Hematopoietic multipotent progenitor cell treated with erythropoietin and hydrocortisone succinate and interleukin-3 and kit ligand, for 8 days (in vitro differentiated cells): ENCODE measurements at places on chromosomes 7 and 10.

- no peak for DNase-seq
Measured at GRCh38 chr10:77321838-77322237, 315.8 kb downstream of the KCNMA1 start.

DNA sequence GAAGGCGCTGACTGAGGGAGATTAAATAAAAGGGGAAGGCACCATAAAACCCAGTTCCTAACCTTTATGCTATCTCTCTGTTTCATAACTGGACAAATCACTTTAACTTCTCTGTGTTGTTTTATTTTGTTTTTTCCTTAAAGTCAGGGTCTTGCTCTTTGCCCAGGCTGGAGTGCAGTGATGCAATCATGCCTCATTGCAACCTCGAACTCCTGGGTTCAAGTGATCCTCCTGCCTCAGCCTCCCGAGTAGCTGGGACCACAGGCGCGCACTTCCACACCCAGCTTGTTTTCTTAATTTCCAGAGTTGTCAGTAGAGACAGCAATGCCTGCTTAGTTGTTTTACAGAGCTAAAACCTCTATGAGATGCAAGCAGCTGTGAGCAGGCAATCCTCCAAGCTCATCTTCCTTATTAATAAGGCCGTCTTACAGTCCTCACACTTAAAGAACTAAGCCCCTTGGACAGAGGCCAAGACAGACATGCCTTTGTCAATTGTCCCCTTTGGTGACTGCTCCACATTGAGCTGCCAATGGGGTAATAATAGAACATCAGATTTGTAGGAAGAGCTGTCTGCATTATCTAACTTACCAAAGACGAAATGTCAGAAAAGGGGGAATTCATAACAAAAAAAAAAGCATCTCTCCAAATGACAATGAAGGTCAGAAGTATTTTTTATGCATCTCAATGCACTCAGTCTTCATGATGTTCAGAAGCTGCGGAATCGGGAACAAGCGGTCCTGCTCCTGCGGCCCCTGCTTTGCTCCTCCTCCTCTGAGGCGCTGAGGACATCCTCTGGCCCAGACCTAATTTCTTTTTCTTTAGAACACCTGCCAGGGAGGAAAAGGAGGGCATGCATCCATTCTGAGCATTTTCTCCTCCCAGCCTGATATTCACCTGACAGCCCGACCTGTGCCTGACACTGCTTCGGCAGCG is 62.7 kb upstream of the RNF32 start:
- no peak for DNase-seq

GRCh38 chr7:50953303-50953702 is 170.6 kb upstream of the GRB10 start:
- no peak for DNase-seq

DNA sequence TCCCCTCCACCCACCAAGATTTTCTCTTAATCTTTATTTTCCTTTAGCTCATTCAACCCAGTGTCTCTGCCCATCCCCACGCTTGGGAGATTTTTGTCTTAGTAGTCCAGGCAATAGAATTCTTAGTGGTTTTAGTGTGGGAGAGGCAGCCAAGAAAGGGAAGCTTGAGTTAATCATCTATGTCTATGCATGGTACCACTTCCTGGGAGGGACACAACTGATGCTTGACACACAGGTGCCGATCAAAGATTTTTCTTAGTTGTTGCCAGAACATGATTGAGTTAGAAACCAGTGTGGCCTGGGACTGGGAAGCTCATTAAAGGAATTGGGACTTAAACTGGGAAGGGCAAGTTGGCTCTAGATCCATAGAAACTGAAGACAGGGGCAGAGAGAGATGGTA is 3.1 kb downstream of the STRA8 start:
- no peak for DNase-seq

DNA sequence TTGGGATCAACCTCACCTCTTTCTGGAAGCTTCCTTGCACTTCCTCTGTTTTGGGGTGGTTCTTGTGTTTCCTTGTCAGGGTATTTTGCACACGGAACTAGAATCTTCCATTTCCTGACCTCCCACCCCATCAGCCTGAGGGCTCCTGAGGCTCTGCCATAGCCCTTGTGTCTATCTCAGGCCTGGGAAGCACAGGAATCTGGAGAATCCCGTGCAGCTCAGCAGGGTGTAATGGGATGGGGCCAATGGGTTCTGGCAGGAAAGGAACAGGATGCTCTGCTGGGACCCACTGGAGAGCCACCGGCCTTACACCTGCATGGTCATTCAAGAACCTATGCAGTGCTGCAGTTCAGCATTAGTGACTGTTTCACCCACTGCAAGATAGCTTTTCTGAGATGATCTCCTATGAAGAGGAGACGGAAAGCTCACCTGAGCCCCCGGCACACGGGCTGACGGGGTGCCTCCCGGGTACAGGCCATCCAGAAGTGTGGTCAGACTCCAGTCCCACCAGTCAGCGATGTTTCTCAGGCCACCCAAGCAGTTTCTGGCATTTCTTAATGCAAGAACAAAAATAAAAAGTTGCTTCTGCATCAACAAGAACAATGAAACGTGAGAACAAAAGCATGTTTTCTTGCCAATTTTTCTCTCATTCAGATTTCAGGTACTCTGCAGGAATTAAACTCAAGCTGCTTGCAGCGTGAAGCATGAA is 133.2 kb downstream of the PKD1L1 start:
- DNase-seq, result no peak

GRCh38 chr7:73521636-73522104 is 423 bp downstream of the BAZ1B start:
- no peak for DNase-seq

DNA sequence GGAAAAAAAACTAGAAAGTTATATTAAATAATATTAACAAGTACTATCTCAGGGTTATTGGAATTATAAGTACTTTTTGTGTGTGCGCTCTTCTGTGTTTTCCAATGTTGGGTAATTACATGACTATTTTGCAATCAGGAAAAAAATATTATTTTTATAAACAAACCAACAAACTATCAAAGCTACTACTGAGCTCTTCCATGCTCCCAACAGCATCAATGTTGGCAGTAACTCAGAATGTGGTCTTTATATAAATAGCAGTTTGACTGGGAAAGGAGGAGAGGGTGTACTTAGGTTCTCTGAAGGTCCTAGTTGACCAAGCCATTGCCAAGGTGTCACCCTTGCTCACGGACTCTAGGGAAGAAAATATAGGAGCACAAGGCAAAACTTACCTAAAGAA is 15.0 kb downstream of the MTERF1 start:
- no peak for DNase-seq

DNA sequence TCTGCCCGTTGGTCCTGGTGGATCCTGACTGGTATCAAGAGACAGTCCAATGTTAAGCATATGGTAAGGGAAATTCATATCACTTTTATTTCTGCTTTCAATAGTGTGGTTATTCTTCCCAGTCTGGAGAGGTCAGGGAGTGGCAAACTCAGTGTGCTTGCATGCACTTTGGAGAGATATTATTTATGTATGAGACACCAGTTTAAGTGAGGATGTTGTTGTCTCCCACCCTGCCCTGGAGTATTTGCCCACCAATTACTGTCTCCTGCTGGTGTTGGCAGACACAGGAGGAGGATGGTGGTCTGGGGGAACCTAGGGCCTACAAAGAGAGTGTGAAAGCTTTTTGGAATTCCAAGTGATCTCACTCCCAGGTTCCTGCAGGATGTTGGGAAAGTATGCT is 59.7 kb downstream of the OR13A1 start:
- no peak for DNase-seq

DNA sequence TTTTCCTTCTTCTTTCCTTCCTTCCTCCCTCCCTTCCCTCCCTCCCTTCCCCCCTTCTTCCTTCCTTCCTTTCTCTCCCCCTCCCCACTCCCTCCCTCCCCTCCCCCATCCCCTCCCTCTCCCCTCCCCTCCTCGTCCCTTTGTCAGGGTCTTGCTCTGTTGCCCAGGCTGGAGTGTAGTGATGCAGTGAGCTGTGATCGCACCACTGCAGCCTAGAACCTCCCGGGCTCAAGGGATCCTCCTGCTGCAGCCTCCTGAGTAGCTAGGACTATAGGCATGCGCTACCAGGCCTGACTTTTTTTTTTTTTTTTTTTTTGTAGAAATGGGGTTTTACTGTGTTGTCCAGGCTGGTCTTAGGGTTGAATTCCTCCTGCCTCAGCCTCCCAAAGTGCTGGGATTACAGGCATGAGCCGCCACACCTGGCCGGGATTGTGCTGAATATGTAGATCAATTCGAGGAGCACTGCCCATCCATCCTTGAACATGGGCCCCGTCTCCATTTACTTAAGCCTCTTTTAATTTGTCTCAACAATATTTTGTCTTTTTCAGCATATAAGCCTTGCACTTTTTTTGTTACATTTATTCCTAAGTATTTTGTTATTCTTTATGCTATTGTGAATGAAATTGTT is 23.4 kb downstream of the GRIFIN start:
- no peak for DNase-seq

GRCh38 chr7:39408906-39409305 is 157.3 kb upstream of the YAE1 start:
- DNase-seq, result no peak

GRCh38 chr7:53656881-53657280 is 621.4 kb downstream of the POM121L12 start:
- DNase-seq, result no peak

DNA sequence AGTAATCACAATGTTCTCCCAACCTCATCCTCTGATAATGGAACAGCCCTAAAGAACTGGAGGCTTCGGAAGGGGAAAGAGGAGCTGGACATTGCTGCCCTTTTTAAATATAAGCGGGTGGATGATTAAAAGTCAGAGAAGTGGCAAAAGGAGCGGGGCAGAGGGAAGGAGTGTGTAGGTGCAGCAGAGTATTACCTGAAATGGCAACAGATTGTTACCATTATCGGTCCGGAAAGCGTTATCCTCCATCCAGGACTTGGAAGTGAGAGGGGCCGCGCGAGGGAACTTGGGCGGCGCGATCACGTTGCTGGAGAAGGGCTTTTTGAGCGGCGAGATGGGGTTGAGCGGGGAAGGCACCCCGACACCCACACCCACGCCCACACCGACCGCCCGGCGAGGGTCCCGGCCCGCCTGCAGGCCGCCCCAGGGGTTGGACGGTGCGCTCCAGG is 51.7 kb downstream of the CPEB3 start:
- DNase-seq, result no peak

- no peak for DNase-seq
Measured at GRCh38 chr10:131824371-131825149, 76.2 kb upstream of the PPP2R2D start.

DNA sequence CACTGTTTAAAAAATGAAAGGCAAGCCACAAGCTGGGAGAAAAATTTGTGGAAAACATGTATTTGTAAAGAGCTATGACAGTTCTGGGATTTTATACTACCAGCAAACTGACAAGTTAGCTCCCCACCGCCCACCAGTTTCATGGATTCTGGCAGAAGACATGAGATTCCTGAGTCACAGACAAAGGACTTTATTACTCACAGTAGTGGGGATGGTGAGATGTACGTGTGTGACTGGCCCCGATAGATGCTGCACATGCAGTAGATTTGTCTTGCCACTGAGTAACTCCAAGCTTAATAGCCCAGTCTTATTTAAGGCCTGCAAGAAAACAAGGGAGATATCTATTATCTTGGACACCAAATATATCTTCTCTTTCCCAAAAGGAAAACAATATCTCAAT is 281.7 kb downstream of the AHR start:
- no peak for DNase-seq

- DNase-seq, result no peak
Measured at GRCh38 chr10:5547681-5547930, 22.8 kb downstream of the CALML3 start.

GRCh38 chr7:88490161-88490560 is 183.5 kb upstream of the STEAP4 start:
- no peak for DNase-seq

DNA sequence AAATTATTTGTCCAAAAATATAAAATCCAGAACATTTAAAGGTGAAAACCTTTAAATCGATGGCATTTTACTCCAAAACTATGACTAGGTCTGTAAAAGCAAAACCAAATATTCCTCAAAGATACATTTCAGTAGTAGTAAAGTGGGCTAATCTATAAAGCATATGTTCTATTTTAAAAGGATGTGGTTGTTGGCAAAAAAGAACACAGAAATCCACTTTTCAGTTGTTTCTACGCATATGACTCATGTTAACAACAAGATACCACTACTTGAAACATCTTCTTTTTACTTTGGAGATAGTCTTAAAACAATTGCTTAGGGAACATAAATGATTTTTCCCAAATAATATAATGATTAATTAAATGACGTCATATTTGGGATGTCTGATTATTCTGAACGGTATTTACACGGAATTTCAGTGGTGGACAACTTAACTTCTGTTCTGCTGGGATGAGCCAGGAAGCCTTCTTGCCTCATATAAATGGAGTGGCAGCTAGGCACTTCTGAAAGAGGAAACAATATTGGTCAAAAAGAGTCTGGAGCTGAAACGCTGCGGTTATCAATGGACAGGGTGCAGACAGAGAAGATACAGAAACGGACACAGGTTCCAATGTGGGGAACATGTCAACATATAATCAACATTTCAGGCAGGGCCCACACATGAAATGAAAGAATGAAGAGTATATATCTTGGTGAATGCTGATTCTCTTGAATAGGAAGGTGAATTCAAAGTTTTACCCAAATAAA is 78.5 kb downstream of the ETV1 start:
- no peak for DNase-seq

DNA sequence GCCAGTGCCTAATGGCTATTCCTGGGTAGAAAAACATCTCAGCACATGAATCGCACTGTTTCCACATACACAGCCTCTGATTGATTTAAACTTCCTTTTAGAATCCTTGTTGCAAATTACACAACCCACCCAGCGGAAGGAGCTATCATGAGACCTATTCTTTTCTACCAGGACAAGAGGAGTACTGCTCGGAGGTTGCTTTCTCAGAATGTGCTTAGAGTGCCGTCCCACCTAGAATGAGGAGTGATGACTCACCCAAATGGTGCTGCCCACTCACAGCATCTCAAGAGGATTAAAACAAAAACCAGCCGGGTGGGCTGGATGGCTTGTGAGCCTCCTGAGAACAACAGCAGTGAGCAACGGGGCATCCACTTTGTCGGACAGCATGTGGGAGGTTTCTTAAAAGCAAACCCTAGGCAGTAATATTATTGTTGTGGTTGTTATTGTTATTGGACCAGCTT is 128.9 kb downstream of the DGKI start:
- no peak for DNase-seq

DNA sequence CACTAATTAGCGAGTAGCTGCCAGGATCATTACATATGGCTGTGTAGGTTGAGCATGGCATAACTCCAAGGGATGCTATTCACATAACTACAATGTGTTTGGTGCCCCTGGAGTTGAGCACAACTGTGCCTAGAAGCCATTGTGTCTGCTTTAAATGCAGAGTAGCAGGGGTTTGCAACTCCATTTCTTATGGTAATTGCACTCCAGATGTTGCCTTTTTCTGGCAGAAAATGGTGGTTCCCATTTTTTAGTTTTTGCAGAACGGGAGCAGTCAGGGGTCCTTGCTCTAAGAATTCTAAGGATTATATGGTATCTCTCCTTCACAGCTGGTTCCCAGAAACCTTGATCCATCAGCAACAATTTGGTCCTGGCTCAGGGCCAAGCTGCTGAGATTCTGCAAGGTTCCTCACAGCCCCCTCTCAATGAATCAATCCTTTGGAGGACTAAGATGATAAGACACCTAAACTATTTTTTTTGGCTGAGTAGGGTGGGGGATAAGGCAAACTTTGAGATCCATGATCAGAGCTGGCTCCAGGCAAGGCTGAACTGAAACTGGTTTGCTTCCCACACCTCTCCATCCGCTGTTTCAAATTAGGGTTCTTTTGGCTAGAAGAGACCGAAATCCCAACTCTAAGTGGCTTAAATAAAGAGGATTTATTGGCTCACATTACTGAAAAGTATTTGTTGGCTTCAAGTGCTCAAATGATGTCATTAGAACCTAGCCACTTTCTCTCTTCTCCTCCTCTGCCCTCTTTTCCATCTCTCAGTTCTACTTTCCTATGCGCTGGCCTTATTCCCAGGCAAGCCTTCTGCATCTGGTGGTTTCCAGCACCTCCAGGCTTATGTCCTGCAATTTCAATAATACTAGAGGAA is 97.5 kb upstream of the CCDC6 start:
- DNase-seq, result no peak
